Hematopoietic multipotent progenitor cell treated with erythropoietin and hydrocortisone succinate and interleukin-3 and kit ligand, for 4 days (in vitro differentiated cells): ENCODE measurements at places on chromosomes 16 and 17.
A peak's percentile ranks its signal among the peaks of the same experiment; 100 is the strongest.

DNA sequence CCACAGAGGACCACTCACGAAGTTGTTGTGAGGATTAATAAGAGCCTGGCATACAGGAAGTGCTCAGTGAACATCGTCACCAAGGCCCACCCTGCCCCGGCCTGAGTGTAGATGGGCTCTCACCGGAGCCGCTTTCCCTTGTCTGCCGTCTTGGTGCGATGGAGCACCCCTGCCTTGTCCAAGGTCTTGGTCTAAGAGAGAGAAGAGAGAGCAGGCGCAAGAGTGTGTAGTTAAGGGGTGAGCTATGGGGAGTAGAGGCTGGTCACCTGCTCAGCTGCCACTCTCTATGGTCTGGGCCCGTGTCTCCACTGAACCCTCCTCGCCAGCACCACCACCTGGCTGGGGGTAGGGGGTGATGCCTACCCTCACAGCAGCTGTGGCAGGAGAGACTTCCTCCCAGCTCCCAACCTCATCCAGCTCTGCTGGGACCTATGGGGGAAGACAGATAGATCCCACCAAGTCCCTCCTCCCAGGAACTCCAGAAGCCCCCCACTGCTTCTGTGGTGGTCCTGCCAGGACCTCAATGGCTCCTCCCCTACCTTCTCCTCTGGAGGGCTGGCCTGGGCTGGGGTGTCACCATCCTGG is 28.7 kb downstream of the ARHGAP27 start:
- DNase-seq = no peak

- peak; percentile 91 for DNase-seq
These were observed 4.0 kb downstream of the BECN1 start for GRCh38 chr17:42819939-42820535.

DNA sequence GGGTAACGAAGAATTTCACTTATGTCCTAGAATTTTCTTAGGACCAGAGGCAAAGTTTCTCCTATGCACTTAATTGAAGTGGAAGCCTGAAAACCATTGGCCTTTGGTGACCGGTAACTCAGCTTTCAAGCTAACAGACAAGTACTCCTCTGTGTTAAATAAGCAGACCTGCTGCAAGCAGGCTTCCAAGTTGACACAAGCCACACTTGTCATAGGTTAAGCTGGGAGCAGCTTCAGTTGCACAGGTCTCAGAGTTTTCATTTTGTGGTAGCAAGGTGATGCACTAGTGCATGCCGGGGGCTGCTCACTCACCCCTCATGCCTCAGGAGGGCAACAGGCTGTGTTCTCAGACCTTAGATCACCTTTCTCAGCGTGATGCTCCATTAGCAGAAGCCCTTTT is 399.9 kb downstream of the UTP18 start:
- DNase-seq = no peak

GRCh38 chr16:69036399-69037091 is 68.9 kb upstream of the HAS3 start:
- no peak for DNase-seq

DNA sequence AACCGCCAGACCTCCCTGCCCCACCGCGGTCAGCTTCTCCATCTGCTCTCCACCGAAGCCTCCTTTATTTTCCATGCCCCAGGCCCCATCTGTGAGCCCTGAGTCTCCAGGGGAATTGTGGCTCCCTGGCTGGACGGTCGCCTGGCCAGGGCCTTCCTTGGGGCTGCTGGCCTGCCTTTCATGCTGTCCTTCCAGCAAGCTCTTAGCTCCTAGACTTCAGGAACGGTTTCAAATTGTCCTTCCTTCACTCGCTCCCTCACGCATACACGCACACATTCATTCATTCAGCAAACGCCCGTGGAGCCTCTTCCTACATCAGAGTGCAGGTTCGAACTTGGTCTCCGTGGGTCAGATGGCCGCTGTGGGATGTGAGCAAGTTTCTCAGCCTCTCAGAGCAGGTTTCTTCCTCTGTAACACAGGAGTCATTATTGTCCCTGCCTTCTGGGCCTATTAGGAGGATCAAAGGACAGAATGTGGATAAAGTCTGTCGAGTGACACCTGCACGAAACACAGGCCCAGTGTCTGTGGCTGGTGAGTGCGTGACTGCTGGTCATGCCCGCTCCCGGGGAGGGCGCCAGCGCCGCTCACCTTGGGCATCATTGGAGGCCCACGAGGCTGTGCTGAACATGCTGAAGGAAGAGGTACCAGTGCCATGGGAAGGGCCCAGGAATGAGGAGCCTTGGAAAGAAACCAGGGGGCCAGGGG is 18.7 kb upstream of the GSE1 start:
- no peak for DNase-seq

DNA sequence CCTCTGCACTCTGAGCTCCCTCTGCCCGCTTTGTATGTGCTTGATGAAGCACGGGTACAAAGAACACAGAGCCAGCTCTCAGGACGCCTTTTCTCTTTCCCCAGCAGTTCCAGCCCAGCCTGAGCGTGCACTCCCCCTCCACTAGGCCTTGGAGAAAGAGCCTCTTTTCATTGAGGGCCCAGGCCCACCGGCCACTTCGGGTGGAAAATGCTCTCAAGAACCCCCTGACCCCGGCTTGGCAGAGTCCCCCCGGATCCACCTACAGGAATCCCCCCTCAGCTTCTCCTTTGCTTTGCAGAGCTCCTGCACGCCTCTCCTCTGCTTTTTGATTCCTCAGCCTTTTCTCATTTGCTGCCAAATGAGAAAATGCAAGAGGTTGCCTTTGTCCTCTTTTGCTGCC is 30.2 kb downstream of the MRC2 start:
- no peak for DNase-seq
